ENCODE measurements at places on chromosomes 6 and 20.
A peak's percentile ranks its signal among the peaks of the same experiment; 100 is the strongest.

GRCh38 chr6:115747719-115748118 is 313.0 kb downstream of the FRK start:
- DNase-seq, result no peak

DNA sequence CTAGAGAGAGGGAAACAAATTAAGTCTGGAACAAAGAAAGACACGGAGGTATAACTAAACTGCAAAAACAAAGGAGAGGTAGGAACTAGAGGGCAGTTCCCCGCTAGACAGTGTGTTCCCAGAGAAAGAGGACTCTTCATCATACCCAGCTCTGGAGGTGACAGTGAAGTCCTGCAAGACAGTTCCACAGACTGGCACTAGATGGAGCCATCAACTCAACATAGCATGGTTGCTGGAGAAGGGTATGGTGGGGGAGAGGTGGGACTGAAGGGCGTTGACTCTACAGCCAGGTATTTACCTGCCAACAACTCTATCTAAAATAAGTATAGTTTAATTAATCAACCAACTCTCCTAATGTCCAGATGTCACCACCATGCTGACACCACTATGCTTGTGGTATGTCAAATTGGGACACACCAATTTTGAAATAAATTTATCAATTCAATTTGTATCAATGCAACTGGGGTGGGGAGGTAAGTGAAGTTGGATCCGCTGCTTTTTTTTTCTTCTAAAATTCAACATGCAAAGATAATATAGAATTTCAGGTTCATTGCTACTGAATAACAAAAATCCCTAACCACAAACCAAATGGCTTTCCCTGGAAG is 9.7 kb downstream of the BACH2 start:
- DNase-seq, result peak; percentile 67

DNA sequence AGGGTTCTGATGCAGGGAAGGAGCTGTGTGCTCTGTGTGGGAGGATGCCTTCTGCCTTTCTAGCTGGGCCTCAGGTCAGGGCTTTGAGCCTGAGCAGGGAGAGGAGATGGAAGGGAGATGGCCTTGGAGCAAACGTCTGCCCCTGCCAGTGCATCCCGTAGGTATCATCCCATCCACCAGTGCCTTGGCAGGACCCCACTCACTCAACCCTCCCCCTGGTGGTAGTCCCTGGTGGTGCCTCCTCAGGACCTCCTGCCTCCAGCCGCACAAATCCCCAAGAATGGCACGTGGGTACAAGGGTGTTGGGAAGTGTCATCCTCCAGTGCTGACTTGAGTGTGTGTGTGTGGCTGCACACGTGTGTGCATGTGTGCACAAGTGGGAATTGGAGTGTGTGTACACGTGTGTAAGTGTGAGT is 23.1 kb upstream of the MICB start:
- no peak for DNase-seq

- DNase-seq, result no peak
Measured at GRCh38 chr20:57811374-57812020, 101.7 kb upstream of the PMEPA1 start.

DNA sequence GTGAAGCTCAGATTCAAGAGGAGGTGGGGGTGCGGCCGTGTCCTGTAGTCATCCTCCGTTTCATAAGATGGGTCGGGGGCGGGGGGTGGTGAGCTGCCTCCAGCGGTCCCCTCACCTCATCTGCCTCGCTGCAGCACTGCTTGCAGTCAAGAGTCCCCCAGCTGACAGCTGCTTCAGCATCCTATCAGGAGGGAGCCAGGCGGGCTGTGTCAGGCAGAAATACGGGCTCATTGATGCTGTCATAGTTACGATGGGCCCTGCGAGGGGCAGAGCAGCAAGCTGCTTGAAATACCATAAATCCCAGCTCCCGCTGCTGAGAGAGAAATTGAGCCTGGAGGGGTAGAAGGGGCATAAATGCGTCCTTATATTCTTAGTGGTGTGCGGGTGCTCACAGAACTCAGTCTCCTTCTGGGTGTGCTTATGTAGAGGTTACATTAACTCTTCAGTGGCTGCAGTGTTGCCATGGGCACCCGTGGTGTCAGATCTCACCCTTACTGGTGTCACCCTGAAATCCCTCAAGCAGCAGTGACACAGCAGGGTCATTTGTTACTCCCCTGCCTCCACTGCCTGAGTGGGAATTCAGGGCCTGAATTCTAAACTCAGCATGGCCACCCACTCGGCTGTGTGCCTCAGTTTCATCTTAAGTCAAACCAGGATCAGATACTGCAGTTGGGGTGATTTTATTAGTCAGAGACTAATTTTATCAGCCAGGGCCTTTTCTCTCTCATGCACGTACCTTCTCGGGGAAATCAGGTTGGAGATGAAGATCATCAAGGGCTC is 21.8 kb downstream of the CCDC167 start:
- DNase-seq, result no peak

- no peak for DNase-seq
Measured at GRCh38 chr6:46730921-46731461, 4.2 kb downstream of the PLA2G7 start.

DNA sequence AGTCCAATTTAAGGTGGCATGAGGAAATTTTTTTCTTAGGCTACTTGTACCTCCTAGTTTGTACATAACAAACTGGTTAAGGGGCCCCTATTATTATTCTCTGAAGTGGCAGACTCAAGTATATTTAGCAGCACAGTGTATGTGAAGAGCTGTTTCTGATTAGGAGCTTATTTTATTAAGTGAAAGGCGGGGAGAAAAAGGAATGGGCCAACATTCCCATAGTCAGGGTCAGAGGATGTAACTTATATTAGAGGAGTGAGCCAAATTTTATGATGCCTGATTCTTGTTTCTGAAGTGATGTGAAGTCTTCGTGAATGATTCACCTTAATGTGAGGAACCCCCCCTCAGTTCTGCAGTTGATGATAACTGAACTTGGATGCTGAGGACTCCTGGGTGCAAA is 2.8 kb downstream of the HECA start:
- no peak for DNase-seq

- DNase-seq, result peak; percentile 37
Measured at GRCh38 chr6:137571854-137572253, 77.7 kb upstream of the OLIG3 start.

DNA sequence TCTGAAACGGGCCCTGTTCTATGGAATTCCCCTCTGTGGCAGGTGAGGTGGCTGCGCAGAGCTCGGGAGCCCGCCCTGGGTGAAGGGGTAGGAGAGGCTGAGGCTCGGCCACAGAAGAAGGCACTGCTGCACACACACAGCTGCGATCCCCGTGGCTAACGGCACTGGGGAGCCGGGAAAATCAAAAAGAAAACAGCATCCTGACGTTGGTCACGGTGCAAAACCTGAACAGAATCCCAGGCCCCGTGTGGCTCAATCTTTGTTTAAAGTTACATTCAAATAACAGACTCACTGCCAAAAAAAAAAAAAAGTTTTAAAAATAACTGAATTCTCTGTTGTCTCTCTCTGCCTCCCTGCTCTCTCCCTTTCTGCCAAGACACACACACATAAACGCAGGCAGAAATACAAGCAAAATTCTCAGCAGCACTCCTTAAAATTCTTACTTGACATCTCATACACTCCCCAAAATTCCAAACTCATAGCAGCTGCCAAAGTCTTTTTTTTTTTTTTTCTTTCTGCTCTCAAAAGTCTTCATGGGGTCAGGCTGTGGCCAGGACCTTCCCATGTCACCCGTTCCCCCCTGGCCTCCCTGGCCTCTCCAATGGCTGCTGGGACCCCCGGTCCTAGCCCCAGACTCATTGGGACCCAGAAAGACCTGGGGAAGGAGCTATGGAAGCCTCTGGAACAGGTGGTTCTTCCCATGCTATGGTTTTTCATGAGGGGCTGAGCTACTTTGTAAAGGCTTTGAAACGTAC is 248.8 kb downstream of the TTLL2 start:
- DNase-seq, result no peak

- no peak for DNase-seq
Measured at GRCh38 chr6:13164291-13164690, 164.0 kb downstream of the TBC1D7 start.

DNA sequence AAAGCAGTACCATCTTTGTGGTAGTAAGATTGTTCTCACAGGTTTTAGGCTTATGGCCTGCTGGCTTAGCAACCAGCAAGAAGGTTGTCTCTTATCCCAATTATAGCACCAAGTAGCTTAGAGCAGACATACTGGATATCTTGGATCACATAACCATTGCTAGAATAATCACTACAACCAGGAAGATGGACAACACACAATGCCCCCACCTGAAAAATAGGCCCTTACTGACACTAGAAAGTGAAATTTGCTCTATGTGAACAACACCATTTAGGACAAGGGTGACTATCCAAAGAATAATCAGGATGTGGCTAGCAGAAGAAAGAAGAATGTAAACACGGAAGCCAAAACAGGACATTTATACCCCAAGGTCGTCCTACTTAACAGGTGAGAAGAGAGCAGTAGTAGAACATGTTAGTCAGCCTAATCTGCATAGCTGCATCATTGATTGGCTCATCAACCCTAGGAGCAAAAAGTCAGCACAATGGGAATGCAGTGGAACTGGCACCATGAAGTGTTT is 172.7 kb upstream of the MARCKS start:
- no peak for DNase-seq

DNA sequence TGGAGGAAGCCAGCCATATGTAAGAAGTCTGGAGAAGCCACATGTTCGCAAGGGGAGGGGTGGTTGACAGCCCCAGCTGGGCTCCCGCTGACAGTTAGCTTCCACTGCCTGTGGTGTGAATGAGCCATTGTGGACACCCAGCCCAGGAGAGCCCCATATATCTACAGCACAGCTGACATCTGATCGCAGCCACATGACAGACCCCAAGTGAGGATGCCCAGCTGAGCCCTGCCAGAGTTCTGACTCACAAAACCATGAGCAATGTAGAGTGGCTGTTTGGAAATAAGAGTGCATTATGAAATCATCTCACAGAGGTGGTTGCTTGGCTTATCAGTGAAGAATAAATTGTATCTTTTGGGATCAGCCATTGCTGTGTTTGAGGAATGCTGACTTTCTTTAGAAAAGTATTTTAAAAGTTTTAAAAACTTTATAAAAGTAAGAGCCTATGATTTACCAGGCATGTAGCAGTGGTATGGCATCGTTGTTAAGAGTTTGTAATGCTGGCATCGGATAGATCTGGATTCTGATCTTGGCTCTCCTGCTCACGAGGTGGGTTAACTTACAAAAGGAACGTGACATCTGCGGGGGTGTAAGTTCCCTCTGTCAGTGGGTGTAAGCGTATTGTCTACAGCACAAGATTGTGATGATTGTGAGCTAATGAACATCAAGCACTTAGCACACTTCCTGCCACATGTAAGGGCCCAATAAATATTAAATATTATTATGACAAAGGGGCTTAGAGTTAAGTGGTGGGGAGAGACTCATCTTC is 24.1 kb downstream of the CFAP61 start:
- DNase-seq, result no peak

GRCh38 chr6:105400501-105400900 is 2.4 kb downstream of the PREP start:
- no peak for DNase-seq

GRCh38 chr6:124881898-124882578 is 80.2 kb upstream of the RNF217 start:
- DNase-seq, result no peak

- DNase-seq, result no peak
Measured at GRCh38 chr20:4435225-4435624, 286.5 kb upstream of the PRND start.

GRCh38 chr6:28657381-28657768 is 131.7 kb downstream of the GPX5 start:
- no peak for DNase-seq

DNA sequence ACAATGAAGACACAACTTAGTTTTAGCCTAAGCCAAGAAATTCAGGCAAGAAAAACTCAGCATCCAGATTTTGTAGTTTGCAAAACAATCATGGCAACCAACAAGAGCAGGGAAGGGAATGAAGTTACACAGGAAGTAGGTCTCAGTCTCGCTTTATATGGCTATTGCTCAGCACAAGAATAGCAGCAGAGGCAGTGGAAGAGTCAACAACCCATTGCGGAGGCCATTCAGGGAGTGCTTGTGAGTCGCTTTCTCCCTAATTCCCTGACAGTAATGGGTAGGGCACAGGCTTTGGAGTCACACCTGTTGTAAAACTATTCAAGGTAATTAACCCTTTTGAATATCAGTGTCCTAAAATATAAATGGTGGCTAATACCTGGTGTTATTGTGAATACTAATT is 238.5 kb downstream of the HDGFL1 start:
- no peak for DNase-seq

GRCh38 chr20:992801-993535 is 9.1 kb downstream of the RSPO4 start:
- DNase-seq, result no peak

DNA sequence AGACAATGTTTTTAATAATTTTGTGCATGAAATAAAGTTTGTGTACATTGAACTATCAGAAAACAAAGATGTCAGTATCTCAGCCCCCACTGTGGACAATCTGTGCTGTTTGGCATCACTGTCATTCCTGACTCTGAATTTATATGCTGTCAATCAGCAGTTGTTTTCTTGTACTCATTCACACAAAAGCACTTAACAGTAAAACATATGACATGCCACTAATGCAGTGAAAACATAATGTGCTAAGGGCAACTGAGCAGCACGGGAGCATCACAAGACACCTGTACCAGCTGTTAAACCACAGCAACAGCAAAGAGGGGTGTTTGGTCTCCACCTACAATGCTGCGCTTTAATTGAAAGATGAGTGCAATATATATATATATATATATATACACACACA is 647.8 kb upstream of the SLC35B3 start:
- no peak for DNase-seq

GRCh38 chr6:107418118-107418517 is 41.2 kb downstream of the PDSS2 start:
- DNase-seq, result no peak

DNA sequence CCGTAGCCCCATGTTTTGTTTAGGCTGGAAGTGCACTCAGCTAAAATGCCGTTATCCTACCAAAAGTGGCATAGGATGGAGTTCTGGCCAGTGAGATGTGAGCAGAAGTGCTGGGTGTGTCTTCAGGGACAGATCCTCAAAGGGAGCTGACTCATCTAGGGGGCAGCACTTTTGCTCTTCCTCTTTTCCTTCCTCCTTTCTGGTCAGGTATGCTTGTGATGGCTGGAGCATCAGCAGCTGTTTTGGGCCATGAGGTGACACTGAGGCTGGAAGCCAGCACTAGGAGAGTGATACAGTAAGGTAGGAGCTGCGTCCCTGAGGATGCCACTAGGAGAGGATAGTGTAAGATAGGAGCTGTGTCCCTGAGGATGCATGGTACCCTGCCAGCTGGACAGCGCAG is 4.6 kb upstream of the OSBPL2 start:
- DNase-seq, result no peak

- DNase-seq, result no peak
Measured at GRCh38 chr6:87741001-87741650, 39.1 kb upstream of the AKIRIN2 start.

Measured in activated T-cell treated with anti-CD3 and anti-CD28 coated beads for 48 hours (primary cell).